ENCODE measurements at places on chromosomes 3 and 15.

DNA sequence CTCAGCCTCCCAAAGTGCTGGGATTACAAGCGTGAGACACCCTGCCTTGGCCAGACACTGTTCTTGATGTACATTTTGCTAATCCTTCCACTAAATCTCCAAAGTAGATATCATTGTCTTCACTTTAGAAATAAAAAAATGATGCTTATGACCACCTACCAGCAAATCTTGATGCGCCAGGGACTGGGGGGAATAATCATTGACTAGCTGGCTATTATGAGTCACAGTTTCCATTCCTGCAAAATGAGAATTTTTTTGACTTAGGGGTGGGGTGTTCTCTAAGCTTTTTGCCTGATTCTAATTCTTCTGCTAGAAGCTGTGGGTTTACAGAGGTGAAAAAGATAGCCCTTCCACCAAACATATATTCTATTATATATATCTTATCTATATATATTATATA is 17.1 kb upstream of the RFC4 start:
- DNase-seq, result no peak

- DNase-seq, result no peak
These were observed 21.7 kb downstream of the THSD4 start for GRCh38 chr15:71136793-71137518.

DNA sequence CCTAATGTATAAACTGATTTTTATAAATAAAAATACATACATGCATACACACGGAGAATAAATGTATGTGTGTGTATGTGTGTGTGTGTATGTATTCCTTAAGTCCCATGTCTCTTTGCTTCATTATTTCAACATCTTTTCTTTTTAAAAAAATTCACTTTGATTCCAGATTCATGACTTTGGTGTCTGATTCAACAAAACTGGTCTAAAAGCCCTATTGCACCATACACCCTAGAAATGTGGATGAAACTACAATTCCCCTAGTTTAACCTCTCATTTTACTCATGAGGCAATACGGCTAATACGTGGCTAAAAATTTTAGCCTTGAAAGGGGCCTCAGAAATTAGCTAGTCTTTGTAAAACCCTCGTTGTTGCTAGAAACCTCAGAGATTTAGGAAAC is 228.1 kb downstream of the ADAMTS9 start:
- DNase-seq, result no peak

- no peak for DNase-seq
These were observed 917 bp downstream of the LNP1 start for GRCh38 chr3:100402256-100402655.

DNA sequence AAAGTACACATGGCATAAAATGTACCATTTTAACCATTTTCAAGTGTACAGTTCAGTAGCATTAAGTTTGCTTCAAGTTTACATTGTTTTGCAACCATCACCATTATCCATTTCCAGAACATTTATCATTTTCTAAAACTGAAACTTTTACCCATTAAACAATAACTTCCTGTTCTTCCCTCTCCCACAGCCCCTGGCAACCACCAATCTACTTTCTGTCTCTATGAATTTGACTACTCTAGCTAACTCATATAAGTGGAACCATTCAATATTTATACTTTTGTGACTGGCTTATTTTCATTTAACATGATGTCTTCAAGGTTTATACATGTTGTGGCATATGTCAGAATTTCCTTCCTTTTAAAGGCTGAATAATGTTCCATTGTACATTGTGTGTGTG is 19.9 kb downstream of the TMEM62 start:
- no peak for DNase-seq

- no peak for DNase-seq
These were observed 284.9 kb downstream of the TLE3 start for GRCh38 chr15:69812861-69813261.

- no peak for DNase-seq
These were observed 215.1 kb downstream of the ITPR1 start for GRCh38 chr3:4708230-4708629.

DNA sequence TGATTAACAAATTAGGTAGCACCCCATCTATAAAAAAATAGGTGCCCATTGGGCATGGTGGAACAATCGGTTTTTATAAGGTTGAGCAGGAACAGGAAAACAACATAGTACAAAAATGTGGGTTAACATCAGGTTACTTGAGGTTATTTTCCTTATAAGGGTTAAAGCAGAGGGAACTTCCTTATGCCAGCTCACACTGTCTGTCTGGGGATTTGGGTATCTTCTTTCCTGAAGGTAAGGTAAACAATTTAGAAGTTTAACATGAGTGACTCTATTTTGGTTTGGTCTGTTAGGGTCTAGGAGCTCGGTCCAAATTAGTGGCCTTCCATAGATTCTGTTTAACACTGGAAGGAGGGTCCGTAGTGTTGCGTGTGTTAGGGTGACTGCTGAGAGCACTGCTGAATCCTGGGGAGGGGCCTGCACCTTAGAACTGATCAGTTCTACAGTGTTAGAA is 14.7 kb downstream of the CHD2 start:
- DNase-seq, result no peak

Measured in activated CD8-positive, alpha-beta memory T cell treated with anti-CD3 and anti-CD28 coated beads for 1 hour (primary cell).